Muscle of leg (tissue), 16 donors: ENCODE measurements at places on chromosomes 2 and 18. TPM values are rescaled to one million over a fixed set of nuclear protein-coding genes. Genes with fewer than 3 reads are reported as not detected.

DNA sequence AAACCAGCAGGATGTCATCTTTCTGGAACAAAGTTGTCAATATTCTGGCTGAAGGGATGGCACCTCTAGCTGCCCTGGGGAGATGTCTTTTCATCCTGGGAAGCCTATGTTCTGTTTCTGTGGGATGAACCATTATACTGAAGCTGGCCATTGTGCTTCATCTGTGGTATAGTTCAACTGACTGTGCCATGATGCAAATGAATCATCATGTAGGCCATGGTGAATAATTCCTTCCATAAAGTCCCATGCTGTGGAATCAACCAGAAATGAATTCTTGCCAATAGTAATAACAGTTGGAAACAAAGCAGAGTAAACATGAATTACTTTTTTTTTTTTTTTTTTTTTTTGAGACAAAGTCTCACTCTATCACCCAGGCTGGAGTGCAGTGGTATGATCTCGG, 64.1 kb upstream of the CNGA3 start:
- no peak for DNase-seq

GRCh38 chr18:35377875-35378573, 887 bp upstream of the ZNF396 start:
- DNase-seq = peak; percentile 17

DNA sequence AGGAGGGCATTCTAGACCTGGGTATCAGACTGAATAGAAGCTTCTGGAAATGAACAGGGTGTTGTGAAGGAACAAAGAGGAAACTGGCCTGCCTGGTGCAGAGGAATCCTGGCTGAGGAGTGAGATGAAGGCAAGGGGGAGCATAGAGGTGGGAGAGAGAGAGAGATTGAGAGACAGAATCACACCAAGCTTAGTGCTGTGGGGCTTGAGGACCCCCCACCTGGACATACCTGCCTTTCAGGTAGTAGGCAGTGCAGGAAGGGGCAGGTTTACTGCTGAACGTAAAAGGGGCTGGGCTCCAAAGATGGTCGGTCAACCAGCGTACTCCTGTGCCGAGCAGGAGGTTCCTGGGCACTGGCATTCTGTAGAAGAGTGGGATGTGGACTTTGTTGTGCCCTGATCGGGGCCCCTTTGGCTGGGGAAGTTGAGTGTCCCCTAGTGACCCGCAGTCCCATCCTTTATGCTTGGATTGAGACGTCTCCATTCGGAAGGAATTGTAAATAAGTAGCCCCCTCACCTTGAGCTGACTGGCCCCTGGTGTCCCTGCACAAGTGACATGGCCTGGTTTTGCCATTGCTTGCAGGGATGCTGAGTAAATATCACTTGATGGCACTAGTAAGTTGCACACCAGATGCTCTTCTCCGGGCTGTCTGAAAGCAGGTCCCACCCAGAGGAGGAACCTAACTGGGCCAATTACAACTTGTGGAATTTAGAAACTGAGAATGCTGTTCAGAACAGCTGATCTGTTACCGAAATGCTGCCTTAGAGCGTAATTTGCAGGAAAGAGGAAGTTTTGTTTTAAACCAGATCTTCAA, 1.4 kb downstream of the UBE2F start:
- DNase-seq = peak; percentile 93

- DNase-seq = peak; percentile 22
Observed at GRCh38 chr2:201233192-201233811, 27.0 kb upstream of the CASP8 start.

- no peak for DNase-seq
Observed at GRCh38 chr2:113337809-113338208, 59.1 kb upstream of the PAX8 start.

- no peak for DNase-seq
Observed at GRCh38 chr2:44940732-44941464, 604 bp upstream of the SIX3 start.

- DNase-seq = no peak
Observed at GRCh38 chr18:23893653-23894052, 120.9 kb upstream of the TTC39C start.

GRCh38 chr2:167196461-167197252, 308.4 kb downstream of the XIRP2 start:
- peak; percentile 75 for DNase-seq

GRCh38 chr2:18924886-18925285, 335.5 kb upstream of the NT5C1B start:
- DNase-seq = peak; percentile 32

Gene CBLN2
- polyA plus RNA-seq = 0.07 TPM

DNA sequence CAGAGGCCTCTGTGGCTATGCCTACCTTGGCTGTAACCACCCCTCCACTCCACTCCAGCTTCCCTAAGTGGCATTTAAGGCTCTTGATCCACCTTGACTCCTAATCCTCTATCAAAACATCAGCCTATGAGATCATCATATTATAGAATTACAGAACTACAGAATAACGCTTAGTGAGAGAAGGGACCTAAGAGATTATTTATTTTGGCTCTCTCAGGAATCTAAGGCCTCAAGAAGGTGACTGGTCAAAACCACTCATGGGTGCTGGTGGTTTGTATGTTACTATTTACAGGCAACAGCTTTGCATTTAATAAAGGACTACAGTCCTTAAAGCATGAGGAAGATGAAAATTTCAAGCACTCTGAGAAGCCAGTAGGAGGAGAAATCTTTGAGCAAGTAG, 118.8 kb downstream of the FSHR start:
- DNase-seq = no peak

Gene REG1B
- polyA plus RNA-seq = not detected

Gene RND3
- polyA plus RNA-seq = 44.6 TPM

DNA sequence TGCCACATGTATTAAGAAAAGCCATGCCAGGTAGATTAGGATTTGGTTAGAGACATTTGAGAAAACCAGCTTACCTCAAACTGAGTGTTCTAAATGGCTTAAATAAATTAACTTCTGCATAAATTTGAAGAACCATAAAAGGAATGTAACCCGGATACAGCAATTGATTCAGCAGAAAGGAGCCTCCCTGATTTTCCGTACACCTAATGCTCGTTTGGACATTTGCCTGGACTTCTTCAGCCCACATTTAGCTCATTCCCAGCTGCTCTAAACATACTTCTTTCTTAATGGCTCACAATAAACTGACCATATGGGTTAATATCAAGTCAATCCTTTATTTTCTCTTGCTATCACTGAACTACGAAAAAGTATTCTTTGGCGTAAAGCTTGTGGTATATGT, 392.4 kb downstream of the ZNF516 start:
- DNase-seq = peak; percentile 93

GRCh38 chr2:174681099-174682006, 82.9 kb downstream of the CHRNA1 start:
- DNase-seq = peak; percentile 75

- DNase-seq = no peak
Observed at GRCh38 chr2:6454286-6454990, 411.3 kb downstream of the CMPK2 start.

DNA sequence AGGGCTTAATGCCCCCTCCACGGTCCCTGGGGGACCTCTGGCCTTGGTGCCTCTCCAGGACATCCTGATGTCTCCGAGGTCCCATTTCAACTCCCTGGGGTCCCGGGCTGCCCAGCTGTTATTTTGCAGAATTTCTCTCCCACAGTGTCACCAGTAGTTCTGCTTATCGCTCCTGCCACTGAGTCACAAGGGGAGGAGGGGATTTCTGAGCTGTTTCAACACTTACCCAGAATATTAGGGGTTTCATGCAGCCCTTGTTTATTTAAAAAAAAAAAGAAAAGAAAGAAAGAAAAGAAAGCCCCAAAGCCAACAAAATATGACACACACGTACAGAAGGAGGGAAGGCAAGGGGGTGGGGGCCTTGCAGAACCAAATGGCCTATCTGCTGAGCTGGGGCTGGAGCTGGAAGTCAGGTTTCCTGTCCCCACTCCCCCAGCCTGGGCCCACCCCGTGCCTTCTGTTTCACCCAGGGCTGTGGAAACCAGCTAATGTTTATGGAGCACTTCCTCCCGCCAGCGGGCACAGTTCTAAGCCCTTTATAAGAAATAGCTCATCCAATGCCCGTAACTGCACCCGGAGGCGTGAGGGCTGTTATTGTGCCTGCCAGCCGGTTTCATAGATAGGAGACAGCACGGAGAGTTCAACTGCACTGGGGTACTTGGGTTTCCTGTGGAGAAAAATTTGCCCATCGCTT, 8.4 kb upstream of the ARID5A start:
- DNase-seq = peak; percentile 74

DNA sequence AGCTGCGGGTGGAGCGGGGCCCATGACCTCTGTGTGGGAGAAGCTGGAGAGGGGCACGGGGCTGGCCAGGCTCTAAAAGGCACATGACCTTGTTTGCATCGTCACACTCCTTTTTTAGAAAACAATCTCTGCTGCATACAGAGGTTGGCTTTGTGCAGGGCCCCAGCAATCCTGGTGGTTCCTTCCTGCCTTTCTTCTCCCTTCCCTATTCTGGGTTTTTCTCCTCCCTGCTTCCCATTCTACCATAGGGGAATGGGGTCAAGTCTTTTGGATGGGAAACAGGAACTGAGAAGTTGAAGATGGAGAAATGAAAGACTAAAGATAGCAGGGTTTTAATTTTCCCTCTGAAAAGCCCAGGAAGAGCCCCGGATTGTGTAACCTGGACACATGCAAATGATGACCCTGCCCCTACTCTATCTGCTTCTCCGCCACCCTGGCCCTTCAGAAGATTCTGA, 53.9 kb downstream of the ASAP2 start:
- peak; percentile 54 for DNase-seq

DNA sequence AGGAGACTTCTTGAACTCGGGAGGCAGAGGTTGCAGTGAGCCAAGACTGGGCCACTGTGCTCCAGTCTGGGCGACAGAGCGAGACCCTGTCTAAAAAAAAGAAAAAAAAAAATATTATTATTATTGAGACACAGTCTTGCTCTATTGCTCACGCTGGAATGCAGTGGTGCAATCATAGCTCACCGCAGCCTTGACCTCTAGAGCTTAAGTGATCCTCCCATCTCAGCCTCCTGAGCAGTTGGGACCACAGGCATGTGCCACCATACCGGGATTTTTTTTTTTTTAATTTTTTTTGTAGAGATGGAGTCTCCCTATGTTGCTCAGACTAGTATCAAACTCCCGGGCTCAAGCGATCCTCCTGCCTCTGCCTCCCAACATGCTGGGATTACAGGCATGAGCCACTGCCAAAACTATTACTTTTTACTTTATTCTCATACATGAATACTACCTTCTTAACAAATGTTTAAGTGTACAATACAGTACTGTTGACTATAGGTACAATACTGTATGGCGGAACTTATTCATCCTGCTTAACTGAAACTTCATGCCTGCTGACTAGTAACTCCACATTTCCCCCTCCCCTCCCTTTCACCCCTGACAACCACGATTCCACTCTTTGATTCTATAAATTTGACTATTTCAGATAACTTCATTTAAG, 15.5 kb downstream of the FBXO11 start:
- no peak for DNase-seq

- no peak for DNase-seq
Observed at GRCh38 chr18:23591011-23591410, 4.7 kb upstream of the NPC1 start.

GRCh38 chr2:141001750-141002149, 1129.1 kb downstream of the LRP1B start:
- DNase-seq = no peak

DNA sequence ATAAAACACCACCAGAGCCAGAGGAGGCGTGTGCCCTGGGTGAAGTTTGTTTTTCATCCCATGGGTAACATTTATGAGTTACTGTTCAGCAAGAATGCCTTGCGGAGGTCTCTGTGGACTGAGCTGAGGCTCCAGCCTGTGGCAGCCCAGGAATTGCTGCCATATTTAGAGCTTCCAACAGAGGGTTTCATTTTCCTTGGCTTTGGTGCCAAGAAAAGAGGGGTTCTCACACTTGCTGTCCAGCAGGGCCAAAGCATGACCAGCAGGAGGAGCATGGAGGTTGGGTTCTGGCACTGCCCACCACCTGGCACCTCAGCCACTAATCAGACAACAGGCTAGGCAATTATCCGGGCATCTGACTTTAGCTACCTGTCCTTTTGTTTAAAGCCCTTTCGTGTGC, 36.7 kb downstream of the EPAS1 start:
- peak; percentile 29 for DNase-seq

Gene SERPINB2
- 0.13 TPM for polyA plus RNA-seq

GRCh38 chr18:23036660-23037201, 98.6 kb upstream of the CABLES1 start:
- no peak for DNase-seq

Gene DSG2
- 7.2 TPM for polyA plus RNA-seq

Gene CNNM4
- polyA plus RNA-seq = 25.8 TPM

- DNase-seq = no peak
Observed at GRCh38 chr18:46756025-46756558, 761 bp downstream of the ST8SIA5 start.

- no peak for DNase-seq
Observed at GRCh38 chr18:1222880-1223279, 318.2 kb downstream of the ADCYAP1 start.

GRCh38 chr18:75221897-75222296, 11.3 kb downstream of the TSHZ1 start:
- no peak for DNase-seq

Gene NGEF
- 1.6 TPM for polyA plus RNA-seq

DNA sequence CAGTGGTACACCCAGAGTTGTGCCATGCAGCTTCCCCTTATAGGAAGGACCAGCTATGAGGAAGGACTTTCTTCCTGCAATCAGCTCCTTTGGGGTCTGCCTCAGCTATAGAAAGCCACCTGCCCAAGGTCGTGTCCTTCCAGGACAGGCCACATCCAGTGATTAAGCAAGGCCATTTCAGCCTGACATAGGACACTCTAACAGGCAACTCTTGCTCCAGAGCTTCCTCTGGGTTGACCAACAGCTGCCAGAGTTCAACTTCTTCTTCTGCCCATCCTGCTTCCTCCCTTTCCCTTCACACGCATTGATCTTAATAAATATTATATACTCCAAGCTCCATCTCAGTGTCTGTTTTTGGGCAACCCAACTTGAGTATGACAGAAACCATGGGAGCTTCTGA, 12.8 kb downstream of the LRP2 start:
- DNase-seq = no peak

GRCh38 chr18:13137670-13138419, 80.7 kb upstream of the LDLRAD4 start:
- peak; percentile 79 for DNase-seq

- DNase-seq = no peak
Observed at GRCh38 chr2:128665113-128665512, 346.4 kb upstream of the HS6ST1 start.

Gene CRIM1
- 14.0 TPM for polyA plus RNA-seq

Gene C2orf81
- 3.2 TPM for polyA plus RNA-seq

Gene MFF
- polyA plus RNA-seq = 71.5 TPM

Gene REG3A
- not detected for polyA plus RNA-seq

- peak; percentile 22 for DNase-seq
Observed at GRCh38 chr18:33579349-33580215, 1.6 kb downstream of the ASXL3 start.
